Activated CD4-positive, alpha-beta memory T cell treated with anti-CD3 and anti-CD28 coated beads for 36 hours (primary cell): ENCODE measurements at places on chromosomes 13 and 19.

DNA sequence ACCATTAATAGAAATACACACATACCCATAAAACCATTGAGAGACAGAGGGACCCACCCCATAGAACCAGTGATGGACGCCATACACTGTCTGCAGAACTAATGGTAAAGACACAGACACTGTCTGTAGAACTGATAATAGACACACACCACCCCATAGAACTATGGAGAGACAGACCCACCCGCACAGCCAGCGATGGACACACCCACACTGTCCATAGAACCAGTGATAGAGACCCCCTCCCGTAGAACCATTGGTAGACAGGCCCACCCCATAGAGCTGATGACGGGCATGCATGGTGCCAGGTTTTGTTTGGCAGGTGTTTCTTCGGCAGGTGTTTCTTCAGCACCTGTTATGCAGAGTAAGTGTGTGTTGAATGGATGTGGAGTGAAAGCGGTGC, 88.3 kb upstream of the TEX29 start:
- DNase-seq = no peak

GRCh38 chr13:113476811-113477210, 13.7 kb downstream of the DCUN1D2 start:
- no peak for DNase-seq

- no peak for DNase-seq
Observed at GRCh38 chr13:101915755-101916107, 463.3 kb downstream of the ITGBL1 start.

DNA sequence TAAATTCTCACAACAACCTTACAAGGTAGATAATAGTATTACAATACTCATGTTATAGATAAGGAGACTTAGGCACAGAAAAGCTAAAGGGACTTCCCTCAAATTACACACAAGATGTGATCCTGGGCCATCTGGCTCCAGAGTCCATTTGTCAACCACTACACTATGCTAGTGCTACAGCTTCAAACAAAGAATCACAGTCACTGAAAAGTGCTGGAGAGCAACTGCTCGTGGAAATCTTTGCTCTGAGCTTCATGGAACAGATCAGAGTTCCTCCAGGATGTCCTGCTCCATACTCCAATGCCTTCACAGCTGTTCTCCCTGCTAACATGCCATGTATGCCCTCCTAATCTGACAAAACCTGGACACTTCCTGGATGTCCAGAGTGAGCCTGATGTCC, 271.2 kb downstream of the ENOX1 start:
- no peak for DNase-seq

- no peak for DNase-seq
Observed at GRCh38 chr19:27652281-27652680, 1560.7 kb downstream of the UQCRFS1 start.

DNA sequence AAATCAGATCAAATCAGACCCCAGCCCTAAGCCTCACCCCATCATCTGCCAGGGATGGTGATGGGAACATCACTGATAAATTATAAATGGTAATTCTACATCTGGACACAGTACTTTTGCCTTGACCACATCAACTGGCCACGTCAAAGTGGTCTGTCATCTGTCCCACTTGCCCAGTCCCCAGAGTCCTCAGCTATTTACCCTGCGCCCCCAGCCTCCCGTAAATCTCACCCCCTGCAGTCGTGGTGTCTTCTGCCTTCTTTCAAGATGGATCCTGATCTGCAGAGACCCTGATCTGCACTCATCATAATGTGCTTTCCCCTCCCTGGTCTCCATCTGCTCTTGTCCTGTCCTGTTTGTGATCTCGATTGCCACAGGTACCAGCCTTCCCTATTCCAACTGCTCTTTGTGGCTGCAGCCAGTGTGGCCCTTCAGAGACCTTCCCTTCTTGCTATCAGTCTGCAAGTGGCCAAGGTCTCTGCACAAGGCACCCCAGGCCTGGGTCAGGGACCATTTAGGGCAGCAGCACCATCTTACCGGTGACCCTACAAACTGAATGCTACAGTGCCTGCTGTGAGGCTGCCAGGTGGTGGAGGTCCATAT, 26.7 kb upstream of the POP4 start:
- DNase-seq = no peak

DNA sequence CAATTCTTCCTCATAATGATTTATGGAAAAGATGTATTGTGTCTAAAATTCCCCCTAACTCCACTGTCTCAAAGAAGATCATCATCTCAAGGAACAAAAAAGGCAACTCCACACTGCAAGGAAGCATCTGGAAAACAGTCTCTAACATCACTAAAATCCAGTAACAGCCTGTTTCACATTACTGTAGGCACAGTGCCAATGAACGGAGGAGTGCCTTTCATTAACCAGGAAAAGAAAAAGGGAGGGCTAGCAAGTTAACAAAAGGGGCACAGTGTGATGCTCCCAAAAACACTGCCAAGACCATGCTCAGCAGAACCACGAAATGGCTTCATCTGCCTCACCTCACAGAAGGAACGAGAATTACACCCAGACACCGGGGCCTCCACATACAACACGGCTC, 8.5 kb downstream of the TMTC4 start:
- no peak for DNase-seq

DNA sequence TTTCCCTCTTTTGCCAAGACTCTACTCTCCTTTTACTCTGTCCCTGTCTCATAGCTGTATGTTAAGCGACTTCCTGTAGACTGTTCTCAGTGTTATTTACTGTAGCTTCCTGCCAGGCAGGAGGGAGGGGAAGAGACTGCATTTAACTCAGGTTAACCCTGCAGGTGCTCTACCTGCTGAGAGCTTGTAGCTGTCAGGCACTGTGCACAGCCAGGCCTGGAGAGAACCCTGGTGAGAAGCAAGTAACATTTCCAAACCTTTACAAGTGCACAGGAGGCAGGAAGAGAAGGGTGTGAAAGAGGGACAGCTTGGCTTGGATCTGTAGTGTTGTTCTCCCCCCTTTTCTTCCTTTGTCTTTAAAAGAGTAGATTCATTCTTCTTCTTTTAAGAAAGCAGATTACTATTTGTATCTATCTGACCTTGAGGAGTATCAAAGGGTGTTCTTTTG, 167.1 kb downstream of the LMO7 start:
- no peak for DNase-seq

DNA sequence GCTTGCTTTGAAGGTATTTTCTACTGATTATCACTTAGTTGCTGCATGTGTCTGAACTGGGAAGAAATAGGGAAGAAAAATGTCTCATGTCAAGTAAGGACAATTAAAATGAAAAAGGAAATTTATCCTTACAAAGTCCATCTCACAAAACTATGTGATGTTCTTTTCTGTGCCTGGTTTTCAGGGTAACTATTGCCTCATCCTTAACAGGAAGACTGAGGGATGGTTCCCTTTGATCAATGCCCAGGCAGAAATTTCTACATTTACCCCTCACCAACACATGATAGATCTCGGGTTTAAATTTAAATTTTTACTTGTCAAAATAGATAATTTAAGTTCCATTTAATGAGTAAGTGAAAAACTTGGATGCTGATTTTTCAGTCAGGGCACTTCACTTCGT, 3.9 kb upstream of the FOXO1 start:
- DNase-seq = no peak

GRCh38 chr13:23724196-23724970, 154.2 kb downstream of the TNFRSF19 start:
- no peak for DNase-seq

- no peak for DNase-seq
Observed at GRCh38 chr13:74550039-74550438, 415.8 kb upstream of the KLF12 start.

- DNase-seq = no peak
Observed at GRCh38 chr19:5838353-5839064, 993 bp downstream of the FUT6 start.

GRCh38 chr19:51422053-51422448, 4.6 kb upstream of the SIGLEC10 start:
- DNase-seq = peak; percentile 91
